ENCODE measurements at places on chromosomes 11 and 22. TPM values are rescaled to one million over a fixed set of nuclear protein-coding genes. Genes with fewer than 3 reads are reported as not detected.

MUC5AC gene
- total RNA-seq = 0.11 TPM

DNA sequence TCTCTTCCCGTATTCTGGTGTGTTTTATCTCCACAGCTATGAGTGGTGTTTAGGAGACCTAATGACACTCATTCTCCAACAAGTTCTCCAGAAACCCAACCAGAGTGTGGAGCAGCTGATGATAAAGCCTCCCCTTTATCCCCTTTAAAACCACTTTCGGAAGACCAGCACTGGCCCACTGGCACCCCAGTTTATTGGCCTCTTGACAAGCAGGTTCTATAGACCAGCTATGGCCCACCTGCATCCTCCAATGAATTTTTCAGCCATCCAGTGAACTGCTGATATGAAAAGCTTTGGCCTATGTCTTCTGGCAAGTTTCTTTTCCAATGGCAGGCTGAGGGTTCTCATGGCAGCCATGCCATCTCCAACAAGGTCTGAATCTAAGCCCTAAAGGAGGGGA, 27.4 kb downstream of the CHST1 start:
- no peak for DNase-seq

DNA sequence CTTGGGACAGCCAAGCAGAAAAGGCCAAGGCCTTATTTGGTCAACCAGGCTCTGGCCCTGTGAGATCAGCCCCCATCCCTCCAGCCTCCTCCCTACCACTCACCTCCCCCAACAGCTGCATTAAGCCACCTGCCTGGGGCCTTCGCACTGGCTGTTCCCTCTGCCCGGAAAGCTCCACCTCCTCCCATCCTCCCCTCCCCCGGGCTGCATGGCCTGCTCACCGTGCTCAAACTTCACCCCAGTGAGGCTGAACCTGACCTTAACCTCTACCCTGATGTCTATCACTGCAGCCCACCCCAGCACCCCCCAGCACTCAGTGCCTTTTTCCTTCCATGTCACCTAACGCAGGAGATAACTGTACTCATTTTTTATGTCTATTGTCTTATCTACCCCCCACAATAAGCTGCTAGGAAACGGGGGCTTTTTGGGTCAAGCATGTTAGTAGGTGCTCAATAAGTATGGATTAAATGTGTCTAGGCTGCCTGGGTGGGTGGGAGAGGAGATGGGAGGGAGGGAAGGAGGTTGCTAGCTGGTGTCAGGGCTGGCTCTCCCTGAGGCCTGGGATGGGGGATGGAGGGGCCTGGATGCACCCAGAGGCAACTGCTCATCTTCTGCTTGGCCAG, 912 bp downstream of the PTPRCAP start:
- no peak for DNase-seq

GRCh38 chr11:60235321-60235720, 7.6 kb downstream of the MS4A4E start:
- no peak for DNase-seq

DNA sequence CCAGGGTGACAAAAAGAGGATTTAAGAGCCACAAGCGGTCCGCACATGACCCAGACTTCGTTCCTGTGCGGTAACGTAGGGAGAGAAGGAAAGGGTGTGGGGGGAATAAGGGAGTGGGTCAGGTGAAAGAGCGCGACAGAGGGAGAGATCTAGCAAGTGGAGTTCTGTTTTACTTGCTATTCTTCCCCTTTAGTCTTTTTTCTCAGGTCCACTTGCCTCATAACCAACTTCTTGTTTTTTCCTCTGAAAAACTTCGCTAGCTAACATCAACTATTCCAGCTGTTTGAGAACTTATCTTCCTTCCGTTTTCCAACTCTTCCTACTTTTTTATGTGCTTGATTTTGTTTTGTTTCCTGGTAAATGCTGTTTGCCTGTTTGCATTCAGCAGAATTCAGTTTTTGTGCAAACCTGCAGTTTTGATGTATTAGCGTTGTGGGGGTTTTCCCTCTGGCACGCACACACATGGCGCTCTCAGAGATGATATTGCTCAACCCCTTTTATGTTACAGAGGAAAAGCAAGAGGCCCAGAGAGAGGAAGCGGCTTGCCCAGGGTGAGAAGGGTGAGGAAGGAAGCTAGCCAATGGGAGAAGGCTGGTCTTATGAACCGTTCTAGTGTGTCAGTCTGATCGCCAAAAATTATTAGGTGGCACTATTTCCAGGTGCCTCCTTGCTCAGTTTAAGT, 592 bp upstream of the CTSC start:
- DNase-seq = peak; percentile 74

GRCh38 chr11:121887976-121888557, 227.9 kb downstream of the BLID start:
- no peak for DNase-seq

DNA sequence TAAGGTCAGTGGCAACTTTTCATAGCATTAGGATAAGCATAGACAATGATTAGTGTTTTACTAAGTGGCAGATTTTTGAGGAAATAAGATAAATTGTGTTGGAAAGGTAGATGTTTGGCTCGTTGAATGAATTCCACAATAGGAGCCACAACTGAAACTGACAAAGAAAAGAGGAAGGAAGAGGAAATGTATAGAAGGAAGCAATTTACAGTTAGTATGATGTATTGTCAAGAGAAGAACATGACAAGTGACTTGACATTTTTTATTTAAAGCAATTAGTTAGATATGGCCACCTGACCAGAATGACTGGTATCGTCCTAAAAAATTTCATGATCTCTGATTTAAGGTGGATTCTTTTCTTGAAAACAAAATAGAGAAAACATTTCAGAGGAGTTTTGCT, 3.1 kb upstream of the RAG2 start:
- no peak for DNase-seq

- no peak for DNase-seq
Measured at GRCh38 chr11:72668629-72669347, 5.4 kb downstream of the PDE2A start.

GRCh38 chr11:83990160-83990733, 704.1 kb upstream of the CCDC90B start:
- DNase-seq = no peak

DNA sequence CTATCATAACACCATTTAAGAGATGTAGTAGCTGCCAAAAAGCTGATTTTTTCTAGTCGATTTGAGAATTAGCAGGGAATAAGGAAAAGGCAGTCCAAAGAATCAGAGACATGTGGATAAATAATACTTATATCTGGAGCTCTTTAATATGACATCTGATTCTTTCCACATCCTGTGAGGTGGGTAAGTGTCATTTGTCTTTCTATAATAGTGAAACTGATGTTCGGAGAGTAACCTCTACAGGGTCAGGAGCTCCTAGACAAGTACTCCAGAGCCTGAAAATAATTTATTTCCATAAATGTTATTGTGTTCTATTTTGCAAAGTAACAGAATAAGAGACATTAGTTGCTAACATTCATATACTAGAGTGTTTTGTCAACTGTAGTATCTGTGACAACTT, 367.6 kb downstream of the DYNC2H1 start:
- DNase-seq = no peak

Measured in ascending aorta (tissue), 2 donors.